ENCODE measurements at places on chromosomes 11 and 22.
A peak's percentile ranks its signal among the peaks of the same experiment; 100 is the strongest.

DNA sequence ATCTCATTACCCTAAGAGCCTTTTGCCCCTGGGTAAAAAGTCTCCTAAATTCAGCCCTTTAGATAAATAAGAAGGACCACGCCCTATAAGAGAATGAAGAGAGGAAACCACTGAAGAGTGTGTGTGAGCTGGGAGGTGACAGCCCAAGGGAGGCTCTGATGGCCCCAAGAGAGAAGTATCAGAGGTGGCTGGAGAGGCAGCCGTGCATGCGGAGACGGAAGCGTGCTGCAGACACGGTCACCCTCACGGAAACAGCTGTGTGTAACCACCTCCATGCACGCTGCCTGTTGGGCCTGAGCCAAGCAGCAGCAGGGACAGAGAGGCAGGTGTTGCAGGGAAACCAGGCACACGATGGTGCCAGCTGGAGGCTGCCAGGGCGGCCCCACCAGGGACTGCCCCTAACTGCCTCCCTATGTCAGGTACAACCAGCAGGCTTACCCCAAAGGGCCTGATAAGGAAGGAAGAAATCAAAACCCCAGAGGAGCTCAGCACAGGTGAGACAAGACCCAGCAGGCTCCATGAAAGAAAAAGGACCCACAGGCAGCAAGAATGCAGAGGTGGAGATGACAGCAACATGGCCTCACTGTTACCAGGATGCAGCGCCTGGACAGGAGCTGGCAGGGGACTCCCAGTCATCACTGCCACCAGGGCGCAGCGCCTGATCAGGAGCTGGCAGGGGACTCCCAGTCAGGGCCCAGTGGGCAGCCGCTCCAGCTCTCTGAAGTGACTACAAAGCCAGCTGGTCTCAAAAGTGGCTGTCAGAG, 7.8 kb downstream of the LARGE2 start:
- DNase-seq = no peak

- no peak for DNase-seq
Observed at GRCh38 chr11:109708184-109708583, 286.2 kb downstream of the C11orf87 start.

DNA sequence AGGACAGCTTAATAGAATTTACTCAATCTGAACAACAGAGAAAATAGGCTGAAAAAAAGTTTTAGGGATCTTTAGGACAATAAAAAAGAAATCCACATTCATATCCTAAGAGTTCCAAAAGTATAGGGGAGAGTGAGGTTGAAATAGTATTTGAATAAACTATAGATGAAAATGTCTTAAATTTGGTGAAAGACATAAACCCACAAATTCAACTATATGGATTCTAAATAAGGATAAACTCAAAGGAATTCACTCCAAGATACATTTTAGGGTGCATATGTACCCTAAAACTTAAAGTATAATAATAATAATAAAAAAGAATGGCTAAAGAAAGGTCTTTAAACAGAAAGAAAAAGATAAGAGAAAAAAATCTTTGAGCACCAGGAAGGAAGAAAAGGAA, 203.1 kb downstream of the GUCY1A2 start:
- DNase-seq = no peak

DNA sequence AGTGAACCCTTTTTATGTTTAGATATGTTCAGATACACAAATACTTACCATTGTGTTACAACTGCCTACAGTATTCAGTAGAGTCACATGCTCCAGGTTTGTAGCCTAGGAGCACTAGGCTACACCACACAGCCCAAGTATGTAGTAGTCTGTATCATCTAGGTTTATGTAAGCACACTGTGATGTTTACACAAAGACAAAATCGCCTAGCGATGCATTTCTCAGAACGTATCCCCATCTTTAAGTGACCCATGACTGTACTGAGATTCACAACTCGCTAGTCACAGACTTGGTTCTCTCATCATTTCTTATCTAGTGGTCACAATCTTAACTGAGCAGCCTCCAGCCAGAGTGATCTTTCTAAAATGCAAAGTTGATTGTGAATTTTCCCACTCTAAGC, 119.2 kb downstream of the RASSF10 start:
- no peak for DNase-seq

- no peak for DNase-seq
Observed at GRCh38 chr11:60955571-60955970, 3.6 kb upstream of the SLC15A3 start.

DNA sequence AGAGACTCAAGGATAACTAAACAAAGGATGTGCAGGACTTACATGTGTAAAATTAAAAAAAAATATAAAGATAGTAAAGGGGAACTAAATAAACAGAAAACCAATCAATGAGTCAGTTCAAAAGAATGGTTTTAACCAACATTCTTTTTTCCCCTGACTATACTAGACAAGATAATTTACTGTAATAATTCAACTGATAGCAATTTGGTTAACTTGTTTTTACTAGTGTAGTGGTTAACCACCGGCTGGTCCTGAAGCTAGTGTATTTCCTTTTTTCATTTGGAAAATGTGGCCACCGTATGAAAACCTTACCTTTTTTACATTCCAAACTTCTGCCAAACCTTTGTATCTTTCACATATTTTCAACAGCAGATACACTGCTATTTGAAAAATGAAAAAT, 123.1 kb downstream of the ARHGAP42 start:
- DNase-seq = no peak

DNA sequence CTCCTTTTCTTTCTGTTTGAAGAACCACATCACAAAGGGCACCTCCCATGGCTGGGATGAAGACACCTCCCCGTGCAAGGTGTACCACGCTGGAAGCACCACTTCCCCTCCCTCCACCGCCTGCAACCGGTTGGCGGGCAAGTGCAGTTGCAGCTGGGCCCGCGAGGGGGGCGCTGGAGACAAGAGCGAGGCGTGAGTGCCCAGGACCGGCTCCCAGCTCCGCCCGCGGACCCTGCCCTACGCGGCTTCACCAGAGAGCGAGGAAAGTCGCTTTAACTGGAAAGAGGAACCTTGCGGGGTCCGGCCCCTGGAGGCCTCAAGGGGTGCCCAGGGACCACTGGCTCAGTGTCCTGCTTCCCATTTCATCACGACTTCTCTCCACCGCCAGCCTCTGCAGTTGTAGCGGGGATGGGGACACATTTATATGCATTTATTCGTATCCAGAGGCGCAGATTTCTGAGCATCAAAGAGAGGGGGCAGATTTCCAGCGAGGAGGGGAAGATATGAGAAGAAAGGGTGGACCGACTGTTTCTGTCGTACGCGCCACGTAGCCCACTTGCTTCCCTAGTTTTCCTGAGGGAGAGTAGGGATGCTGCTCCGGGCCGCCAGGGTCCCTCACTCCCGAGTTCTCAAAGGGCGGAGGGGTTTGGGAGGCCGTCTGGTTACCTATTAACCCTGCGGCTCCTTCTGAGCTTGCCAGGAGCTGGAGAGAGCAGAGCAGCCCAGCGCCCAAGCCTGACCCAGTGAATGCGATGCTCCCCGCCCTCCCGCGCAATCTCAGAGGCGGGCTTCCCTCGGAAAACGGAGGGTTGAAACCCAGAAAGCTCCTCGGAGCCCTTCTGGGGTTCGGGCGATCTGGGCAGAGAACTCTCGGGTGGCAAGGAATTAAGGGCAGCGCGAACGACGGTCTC, 3.5 kb downstream of the ESAM start:
- DNase-seq = no peak

GRCh38 chr22:19382240-19382639, 49.3 kb downstream of the HIRA start:
- DNase-seq = no peak

- no peak for DNase-seq
Observed at GRCh38 chr22:28358312-28358711, 321.3 kb downstream of the TTC28 start.

- no peak for DNase-seq
Observed at GRCh38 chr11:133745791-133746190, 99.5 kb downstream of the SPATA19 start.

DNA sequence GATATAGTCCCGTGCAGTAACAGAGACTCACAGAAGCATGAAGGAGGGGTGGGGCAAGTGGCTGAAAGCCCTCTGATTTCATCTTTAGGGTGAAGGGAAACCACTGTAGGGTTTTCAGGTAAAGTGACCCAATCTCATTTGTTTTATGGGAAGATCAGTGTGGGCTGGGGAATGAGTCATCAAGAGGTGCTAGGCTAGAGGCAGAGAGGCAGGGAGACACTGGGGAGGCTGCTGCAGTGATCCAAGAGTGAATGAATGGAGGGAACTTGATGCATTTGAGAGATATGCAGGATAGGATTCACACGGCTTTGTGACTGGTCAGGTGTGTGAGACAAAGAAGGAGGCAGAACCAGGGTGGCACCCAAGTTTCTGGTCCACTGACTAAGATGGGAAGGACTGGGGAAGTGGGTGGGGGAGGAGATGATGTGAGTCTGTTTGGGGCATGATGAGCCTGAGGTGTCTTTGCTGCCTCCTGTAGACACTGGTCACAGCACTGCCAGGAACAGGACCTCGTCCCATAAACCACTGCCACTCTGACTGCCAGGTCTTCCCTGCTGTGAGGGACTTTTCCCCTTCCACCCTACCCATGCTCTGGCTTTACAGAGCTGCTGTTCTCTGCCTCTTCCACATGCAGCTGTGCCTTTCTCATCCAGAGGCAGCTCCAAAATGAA, 239.0 kb downstream of the TENM4 start:
- DNase-seq = no peak

- DNase-seq = no peak
Observed at GRCh38 chr11:63564056-63564774, 1.0 kb upstream of the PLAAT2 start.

GRCh38 chr11:117934526-117935307, 5.5 kb upstream of the TMPRSS13 start:
- no peak for DNase-seq

DNA sequence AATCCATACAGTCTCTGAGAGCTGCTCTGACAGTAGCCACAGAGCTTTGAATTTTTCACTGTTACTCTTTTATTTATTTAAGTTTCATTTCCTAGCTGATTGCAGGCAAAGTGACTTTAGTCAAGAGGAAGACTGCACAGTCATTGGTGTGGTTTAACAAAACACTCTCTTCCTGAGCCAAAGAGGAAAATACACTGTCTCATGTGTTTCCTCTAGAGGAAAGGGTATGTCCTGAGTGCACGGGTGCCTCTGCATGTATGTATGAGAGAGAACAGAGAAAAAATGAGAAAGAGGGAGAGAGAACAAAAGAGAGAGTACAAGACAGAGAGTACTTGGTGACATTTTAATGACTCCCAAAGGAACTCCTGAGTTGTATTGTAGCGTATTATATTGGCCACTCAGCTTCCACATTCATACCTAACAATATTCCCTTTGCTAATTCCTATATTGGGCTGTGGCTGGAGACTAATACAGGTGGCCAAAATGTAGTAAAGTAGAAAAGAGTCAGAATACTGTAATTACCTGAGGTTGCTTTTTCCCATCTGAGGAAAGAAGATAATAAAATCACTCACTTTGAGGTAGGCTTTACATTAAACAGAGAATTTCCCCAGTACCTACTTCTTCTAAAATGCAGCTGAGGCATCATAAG, at the start of gene OR4D9:
Gene OR4D9, plus strand, starts transcription at position 599 of the 649 bp plus-strand sequence. CDS start 3,374 bp downstream, outside the sequence.
- DNase-seq = no peak

- DNase-seq = no peak
Observed at GRCh38 chr11:6248248-6248647, 9.4 kb downstream of the CNGA4 start.

DNA sequence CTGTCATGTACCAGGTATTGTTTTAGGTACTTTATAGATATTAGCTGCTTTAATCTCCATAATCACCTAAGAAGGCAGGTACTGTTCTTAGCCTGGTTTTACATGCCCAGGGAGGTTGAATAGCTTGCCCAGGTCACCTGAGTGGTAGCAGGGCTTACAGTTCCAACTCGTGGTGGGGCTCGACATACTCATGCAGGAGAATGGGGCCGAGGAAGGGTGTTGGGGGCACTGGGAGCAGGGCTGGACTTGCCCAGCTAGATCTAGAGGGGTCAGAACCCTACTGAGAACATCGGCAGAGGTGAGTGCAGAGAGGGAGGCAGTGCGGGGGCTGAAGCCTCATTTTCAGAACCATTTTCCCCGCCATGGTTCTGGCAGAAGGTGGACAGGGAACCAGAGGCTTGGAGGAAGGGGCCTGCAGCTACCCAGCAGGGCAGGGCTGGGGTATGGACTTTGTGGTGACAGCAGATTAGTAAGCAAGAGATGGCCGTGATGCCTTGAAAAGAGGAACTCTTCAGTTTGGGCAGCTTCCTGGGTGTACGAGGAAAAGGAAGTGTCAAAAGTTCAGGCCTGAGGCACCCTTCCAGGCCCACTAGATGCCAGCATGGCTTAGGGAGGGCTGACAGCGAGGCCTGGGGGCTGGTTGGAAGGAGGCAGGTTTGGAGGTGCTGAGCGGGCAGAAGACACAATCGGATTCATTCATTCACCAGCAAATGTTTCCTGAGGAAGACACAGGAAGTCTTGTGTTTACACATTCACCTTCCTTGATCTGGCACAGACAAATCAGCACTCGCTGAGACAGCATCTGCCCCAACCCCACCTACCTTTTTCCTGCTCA, 54.7 kb upstream of the LYVE1 start:
- no peak for DNase-seq

DNA sequence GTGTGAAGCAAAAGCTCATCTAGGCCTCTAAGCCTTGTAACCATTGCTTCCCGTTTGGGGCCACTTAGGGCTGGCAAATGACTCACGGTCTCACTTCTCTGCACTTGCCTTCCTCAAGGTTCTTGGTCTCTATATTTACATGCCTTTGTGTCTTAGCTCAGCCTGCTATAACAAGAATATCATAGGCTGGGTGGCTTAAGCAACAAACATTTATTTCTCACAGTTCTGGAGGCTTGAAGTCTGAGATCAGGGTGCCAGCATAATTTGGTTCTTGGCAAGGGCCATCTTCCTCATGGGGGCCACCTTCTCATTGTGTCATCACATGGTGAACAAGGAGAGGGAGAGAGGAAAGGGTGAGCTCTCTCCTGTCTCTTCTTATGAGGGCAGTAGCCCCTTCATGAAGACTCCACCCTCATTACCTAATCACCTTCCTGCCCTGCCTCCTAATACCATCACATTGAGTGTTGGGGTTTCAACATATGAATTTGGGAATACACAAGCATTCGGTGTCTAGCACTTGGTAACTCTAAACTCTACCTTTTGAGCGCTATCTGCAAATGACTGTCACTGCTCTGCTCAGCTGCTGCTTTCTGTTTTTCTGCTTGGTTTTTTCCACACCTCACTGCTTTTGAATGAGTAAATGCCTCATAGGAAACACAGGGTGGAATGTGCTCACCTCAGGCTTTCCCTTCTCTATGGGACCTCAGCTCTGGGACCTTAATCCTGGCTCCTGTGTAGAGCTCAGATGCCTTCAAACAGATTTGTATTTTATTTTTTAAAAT, 16.2 kb upstream of the ME3 start:
- DNase-seq = no peak

DNA sequence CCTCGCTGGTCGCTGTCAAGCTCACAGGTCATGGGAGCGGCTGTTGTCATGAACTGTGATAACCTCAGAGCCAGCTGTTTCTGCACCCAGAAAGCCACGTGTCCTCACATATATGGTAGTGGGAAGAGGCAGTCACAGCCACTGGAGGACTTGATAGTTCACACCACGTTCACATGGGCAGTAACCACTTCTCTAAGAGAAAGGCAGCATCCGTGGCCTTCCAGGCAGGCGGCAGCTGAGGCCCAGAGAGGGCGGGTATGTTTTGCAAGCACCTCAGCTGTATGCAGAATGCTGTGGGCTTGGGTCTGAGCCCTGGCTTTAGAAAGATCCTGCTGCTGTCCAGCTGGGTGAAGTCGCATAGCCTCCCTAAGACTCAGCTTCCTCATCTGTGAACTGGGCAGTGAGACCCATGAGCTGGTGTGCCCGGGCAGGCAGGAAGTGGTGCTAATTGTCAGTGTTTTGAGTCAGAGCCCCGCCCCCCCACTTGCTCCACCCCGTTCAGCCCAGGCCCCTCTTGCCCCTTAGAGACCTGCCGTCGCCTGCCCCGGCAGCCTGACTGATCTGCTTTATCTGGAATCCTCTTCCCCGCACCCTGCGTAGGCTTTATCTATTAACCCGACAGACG, 13.3 kb downstream of the TTC38 start:
- DNase-seq = no peak

- peak; percentile 45 for DNase-seq
Observed at GRCh38 chr11:44029977-44030911, 17.5 kb upstream of the ACCSL start.

All from GOT3 (cell line).